ENCODE measurements at places on chromosomes 3 and 15.

GRCh38 chr3:150146991-150147761 lies 176.5 kb upstream of the PFN2 start:
- no peak for DNase-seq

- no peak for DNase-seq
Measured at GRCh38 chr3:141294848-141295247, 63.2 kb downstream of the PXYLP1 start.

DNA sequence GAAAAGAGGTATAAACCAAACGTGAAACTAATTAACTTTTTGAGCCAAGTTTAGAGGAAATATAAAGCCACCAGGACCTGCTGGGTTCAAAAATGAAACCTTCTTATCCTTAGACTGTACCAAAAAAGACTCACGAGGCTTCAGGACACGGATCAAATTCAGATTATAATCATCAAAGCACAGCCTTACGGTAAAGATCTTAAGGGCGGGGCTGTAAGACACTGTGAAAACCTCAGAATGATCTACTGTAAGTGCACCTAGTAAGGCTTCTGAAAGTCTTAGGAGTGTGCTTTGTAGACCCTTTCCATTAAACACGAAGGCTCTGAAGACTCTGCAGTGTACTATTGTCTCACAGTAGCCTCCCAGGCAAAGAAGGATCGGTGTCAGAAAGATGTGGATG lies 26.8 kb downstream of the TARS3 start:
- no peak for DNase-seq

DNA sequence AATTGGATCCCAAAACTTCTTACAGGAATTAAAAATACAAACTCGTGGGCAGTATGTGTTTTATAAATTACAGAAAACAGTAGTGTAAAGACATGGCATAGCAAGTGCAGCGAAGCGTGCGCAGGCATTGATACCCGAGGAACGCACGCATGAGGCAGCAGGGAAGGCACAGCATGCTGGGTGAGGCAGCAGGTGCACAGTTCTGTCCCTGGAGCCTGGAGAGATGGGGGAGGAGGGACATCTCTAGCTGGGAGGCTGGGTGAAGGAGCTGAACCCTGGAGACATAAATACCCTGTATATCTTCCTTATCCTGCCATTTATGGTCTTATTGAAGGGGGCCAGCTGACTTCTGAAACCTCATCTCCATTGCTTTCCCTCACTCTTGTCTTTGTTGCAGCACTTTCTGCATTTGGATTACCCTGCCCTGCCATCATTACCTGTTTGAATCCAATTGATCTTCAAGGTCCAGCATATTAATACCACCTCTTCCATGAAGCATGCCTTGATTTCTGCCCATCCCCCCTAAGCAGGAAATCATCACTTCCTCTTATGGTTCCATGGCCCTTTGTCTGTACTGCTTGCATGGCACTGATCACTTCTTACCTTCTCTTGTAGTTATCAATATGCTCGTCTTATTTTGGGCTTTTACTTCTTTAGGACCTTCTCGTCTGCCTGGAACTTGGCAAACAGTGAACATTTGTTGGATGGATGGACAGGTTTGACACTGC lies 20.5 kb downstream of the LPP start:
- DNase-seq = no peak

DNA sequence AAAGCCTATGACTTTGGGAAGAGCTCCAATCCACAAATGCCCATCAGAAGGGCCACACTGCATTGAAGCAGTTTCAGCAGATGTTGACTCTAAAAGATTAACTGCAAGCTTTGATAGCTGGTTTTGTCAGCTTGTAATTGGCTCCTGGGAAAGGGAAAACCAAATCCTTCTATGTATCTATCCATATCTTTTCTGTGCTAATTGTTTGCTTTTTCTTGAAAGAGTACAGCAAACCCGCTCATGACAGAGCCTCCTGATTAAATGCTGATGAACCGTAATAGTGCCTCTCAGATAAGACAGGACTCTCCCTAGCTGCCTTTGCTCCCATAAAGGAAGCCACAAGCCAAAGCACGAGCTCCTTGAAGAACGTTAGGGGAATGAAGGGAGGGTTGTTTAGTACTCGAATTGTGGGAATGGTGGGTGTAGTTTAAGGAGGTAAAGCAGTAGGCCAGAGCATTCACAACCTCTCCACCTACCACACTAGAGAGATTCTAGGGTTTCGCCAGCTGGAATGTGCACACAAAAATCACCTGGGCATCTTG lies 33.6 kb upstream of the LRIG1 start:
- no peak for DNase-seq

DNA sequence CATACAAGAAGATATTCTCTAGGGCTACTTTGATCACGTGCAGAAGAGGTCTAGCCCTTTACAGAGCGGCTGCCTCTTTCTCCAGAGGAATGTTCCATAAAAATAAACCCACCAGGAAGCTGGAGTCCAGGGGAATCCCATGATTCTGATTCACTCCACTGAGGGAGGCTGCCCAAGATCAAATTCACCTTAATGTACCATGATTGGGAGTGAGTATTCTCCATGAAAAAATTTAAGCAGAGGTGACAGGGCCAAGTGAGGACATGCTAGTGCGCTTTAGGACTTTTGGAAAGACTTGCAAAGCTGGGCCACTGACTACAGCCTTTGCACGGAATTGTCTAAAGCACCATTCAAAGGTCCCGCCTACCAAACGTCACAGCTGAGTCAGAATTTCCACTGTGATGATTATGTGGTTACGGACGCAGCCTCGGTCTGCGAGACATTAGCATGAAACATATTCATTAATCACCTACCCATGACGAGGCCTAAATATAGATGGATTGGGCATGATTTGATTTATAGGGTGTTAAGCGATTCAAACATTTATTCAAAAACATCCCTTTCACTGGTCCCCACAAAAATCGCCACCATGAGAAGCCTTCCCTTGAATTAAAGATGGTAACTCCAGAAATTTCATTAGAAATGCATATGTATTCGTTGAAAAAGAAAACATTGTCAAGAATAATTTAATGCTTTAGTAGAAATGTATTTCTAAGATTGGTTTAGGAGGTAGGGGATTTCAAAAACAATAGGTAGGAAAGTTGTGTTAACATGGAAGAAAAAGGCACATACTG lies 152.6 kb downstream of the GREM1 start:
- DNase-seq = no peak

DNA sequence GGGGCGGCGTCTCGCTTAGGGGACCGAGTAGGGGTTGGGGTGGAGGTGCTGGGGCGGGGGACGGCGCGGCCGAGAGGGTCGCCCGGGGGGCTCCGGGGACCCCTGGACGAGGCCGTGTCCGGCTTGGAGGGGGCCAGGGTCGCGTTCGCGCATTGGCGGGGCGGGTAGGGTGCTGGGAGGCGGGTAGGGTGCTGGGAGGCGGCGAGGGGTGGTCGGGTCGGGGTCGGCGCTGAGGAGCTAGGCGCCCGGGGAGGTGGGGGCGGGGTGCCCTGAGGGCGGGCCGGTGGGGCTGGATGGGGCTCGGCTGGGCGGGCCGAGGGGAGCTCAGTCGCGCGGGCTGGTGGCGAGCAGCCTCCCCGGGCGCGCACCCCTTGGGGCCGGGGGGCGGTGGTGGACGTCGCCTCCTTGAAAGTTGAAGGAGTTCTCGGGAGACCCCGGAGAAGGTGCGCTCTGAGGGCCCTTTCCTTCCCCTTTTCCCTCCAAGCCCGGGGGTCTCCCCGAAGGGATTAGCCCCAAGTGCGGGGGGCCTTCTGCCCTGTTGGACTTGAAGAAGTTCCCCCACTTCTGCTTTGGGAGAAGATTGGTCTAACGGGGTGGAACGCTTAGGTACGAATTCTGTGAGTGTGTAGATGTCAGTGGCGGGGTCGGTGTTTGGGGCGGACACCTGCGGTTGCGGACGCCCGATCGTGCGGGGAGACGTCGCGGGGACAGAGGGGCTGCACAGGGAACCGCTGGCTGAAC lies 543 bp downstream of the MEF2A start:
- peak; percentile 14 for DNase-seq

DNA sequence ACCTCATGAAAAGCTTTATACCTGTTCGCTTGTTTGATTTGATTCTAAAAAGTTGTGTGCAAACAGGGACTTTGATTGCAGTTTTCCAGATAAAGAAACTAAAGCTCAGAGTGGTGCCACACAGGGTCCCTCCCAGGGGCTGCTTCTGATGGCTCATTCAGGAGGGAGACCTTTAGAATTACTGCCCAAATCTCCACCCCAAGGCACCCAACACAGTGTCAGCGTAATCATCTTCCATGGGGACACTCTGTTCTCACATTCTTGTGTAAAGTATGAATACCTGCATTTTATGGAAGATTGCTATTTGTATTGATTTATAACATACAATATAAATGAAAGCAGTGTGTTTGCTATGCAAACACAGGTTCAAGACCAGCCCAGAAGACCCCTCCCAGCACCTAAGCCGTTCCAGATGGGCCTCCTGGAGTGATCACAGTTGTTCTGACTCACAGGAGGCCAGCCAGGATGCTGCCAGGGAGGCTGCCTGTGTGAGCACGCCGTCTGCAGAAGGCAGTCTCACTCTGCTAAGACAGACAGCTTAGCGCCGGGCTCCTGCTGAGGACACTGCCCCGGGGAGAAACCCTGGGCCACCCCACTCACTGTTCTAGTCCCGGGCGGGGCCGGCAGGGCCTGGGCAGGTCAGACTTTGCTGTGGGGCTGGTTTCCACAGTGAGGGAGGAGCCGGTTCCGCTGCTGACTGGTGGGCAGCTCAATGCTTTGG lies 185.6 kb downstream of the FAM43A start:
- DNase-seq = no peak

- no peak for DNase-seq
Measured at GRCh38 chr3:154625756-154626155, 195.8 kb upstream of the GPR149 start.

- no peak for DNase-seq
Measured at GRCh38 chr15:63923993-63924950, 90.5 kb upstream of the HERC1 start.

DNA sequence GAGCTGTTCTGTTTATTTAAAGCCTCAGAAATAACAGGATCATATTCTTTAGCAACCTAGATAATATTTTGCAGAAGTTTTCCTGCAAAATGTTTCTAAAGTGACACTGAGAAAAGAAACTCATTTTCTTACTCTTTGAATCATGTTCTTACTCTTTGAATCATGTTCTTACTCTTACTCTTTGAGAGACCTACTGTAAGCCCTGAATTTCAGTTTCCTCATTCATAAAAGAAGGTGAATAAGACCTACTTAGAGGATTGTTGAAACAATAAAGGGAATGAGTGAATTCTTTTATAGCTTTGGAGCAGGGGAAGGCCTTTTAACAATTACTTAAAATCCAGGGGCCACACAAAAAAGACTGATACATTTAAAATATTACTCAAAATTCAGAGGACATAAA lies 221.7 kb upstream of the CMC1 start:
- no peak for DNase-seq

DNA sequence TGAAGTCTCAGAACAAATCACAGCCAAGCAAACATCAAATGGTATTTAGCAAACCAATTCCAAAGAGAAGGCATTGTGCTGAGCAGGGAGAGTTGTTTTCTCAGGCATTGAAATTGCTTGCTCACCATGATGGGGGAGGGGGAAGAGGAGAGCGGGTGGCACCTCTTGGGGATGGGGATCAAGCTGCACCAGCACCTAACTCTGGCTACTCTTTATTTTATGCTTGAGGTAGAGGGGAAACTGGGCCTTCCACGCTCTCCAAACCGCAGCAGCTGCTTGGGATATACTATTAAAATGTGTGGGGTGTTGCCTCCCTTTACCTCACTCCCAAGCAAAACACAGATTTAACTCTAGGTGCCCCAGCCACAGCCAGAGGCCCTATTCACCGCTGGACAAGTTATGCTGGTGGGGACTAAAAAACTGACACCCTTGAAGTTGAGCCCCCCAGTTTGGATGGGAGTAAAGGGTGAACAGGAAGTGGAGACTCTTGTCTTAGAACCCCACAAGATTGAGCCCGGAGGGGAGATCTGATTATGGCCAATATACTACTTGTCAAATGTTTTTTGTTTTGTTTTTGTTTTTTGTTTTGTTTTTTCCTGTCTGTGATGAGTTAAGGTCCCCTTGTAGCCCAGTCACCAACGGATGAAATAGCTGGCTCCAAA lies 5.0 kb upstream of the FOXB1 start:
- DNase-seq = no peak

DNA sequence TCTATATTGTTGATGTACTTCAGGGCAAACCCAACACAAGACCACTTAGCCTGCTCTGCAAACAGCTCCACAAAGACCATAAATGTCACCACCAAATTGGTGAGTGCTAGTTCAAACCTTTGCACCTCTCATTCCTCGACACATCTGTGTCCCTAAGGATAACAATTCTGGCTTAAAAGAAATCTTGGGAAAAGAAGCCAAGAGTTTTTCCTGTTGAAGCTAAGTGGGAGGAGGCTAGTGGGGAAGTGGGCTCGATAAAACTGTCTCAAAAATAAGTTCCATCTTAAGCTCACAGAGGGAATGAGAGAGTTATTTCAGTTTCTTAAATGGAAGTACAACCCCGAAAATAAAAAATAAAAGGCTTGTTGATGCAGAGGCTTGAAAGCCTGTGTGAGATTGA lies 40.4 kb upstream of the PRICKLE2 start:
- DNase-seq = no peak

All from tibial nerve (tissue), 4 donors.